ENCODE measurements at places on chromosomes 2 and 18.
A peak's percentile ranks its signal among the peaks of the same experiment; 100 is the strongest.

DNA sequence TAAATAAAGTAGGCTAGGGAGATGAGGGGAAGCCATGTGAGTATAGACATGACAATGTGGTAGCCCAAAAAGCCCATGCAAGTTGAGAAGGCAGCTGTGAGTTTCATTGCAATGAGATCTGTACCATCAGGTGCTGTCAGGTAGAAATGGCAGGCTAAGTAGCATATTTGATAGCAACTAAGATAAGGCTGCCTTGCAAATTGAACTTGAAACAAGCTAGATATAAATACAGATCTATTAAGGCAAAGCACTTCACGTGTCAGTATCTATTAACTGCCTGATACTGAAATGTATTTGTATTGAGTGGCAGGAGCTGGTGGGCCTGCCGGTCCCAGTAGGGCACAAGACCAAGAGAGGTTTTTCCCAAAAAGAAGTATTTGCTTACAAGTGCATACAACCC lies 419.9 kb downstream of the TDRD15 start:
- no peak for DNase-seq

GRCh38 chr2:240792629-240793312 lies 27.2 kb downstream of the KIF1A start:
- no peak for DNase-seq

GRCh38 chr2:29236074-29236473 lies 120.9 kb downstream of the CLIP4 start:
- no peak for DNase-seq

GRCh38 chr2:22281033-22281432 lies 1103.9 kb upstream of the KLHL29 start:
- no peak for DNase-seq

DNA sequence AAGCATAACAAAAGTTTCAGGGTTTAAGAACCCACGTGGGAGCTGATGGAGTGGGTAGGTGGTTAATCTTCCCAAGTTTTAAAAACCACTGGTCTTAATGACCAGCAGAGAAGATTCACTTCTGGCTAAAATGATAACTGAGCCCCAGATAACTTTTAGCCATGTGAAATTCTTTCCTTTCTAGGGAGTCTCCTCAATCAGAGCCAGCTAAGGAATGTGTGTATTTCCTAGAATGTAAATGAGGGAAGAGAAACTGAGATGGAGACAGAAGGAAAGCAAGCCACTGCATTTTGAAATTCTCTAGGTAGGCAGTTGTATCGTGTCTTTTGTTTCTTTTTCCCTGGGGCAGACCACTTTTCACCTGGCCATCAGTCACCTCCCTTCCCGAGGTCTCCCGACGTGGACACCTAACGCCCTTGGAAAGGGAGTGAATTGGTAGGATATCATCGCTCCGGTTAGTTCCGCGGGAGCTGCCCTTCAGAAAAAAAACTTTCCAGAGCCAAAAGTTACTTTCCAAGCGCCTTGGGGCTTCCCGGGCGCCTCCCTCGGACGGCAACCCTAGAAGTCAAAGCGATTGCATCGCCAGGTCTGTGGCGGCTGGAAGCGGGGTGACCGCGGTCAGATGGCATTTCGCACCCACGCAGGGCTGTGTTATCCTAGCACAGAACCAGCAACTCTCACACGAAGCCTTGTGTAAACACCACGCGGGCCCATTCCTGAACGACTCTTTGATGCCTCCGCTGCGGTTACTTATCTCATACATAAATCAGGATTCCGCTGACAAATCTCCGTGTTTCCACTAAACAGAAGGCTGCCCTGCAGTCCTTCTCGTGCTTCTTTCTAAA lies 1.3 kb downstream of the COLEC12 start:
- peak; percentile 81 for DNase-seq

GRCh38 chr2:60884800-60885199 lies 3.4 kb downstream of the REL start:
- DNase-seq = no peak

- no peak for DNase-seq
Measured at GRCh38 chr2:118853129-118853640, 5.7 kb upstream of the EN1 start.

DNA sequence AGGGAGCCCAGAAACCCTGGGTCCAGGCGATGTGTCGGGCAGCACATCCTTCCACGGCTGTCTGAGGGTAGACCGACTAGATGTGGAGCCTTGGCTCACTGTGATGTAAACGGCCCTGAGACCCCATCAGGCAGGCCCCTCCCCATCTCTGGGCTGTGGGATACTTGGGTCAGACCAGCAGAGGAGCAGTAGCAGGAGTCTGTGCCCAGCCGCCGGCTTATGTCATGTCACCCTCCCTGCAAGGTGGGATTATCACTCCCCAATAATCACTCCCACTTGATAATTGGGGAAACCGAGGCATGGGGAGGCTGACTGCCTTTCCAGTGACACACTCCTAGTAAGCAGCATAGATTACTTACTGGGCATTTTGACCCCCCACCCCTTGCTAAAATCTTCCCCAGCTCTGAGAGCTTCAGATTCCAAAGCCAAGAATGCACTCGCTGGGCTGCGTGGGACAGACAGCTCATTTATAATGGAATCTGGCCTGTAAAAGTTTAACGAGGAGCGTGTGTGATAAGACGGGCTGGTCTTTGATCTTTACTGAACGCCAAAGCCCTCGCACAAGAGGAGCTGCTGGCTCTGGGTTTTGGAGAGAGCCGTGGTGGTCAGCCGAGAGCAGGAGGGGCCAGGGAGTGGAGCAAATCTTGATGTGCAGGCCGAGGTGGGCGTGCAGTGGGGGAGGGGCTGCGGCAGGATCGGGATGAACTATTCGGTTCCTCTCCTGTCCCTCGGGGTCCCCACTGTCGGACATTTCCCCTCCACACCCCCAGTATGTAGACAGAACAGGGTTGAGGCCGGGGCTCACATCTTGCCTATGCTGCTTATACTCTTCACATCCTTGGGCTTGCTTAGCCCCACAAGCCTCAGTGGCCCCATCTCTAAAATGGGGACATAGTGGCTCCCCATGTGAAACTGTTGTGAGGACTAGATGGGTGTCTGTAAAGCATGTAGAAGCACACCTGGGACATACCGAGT lies 200.0 kb downstream of the GLI2 start:
- no peak for DNase-seq

GRCh38 chr2:71596011-71596410 lies 142.7 kb downstream of the DYSF start:
- DNase-seq = no peak

GRCh38 chr18:50422286-50422898 lies 47.5 kb downstream of the SKA1 start:
- no peak for DNase-seq

- no peak for DNase-seq
Measured at GRCh38 chr2:176997074-176997791, 215.4 kb upstream of the HNRNPA3 start.

DNA sequence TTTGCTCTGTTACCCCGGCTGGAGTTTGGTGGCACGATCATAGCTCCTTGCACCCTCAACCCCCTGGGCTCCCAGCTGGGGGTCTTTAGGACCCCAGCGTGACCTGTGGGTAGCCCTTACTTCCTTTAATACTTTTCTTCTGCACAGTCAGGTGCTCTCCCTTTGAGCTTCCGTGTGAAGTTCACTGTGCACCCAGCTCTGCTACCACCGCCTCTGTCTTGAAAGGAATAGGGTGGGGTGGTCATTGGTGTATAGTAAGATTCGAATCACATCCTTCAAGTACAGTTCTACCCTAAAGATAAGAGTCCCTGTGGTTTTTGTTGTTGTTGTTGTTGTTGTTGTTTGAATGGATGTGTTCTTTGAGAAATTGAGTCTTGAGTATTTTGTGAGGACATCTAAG lies 267.4 kb downstream of the NEDD4L start:
- DNase-seq = no peak

- no peak for DNase-seq
Measured at GRCh38 chr2:70974592-70974991, 3.8 kb upstream of the ANKRD53 start.

GRCh38 chr2:73610111-73610510 lies 32.1 kb downstream of the NAT8 start:
- DNase-seq = no peak

- no peak for DNase-seq
Measured at GRCh38 chr18:24660956-24661355, 200.5 kb downstream of the HRH4 start.

DNA sequence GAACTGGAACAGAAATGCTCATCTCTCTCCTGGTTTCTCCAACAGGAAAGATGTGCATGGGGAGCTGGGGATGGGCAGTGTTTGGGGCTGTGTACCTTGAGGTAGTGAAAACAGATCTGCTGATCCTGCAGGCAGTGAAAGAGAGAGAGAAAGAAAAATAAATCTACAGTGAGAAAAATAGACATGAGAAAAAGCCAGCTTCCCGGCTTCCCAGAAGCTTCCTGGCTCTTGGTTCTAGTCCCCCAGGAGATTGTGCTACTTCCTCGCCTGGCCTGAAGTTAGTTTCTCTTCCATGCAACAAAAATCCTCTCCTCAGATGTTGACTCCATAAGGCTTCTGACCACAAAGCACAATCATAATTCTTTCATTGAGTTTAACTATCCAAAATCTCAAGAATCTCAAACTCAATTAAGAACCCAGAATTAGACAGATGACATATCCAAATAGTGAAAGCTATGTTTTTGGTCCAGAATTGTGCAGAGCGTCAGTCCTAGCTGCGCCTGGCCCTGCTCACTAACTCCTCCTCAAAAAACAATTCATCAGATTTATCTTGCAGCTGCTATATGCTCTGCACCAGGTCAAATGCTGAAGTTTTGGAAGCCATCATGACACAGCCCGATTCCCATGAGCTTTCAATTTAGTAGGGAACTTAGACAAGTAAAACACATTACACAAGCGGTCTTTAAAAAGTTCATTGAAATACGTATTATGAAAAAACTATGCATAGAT lies 20.1 kb upstream of the NAB1 start:
- no peak for DNase-seq

DNA sequence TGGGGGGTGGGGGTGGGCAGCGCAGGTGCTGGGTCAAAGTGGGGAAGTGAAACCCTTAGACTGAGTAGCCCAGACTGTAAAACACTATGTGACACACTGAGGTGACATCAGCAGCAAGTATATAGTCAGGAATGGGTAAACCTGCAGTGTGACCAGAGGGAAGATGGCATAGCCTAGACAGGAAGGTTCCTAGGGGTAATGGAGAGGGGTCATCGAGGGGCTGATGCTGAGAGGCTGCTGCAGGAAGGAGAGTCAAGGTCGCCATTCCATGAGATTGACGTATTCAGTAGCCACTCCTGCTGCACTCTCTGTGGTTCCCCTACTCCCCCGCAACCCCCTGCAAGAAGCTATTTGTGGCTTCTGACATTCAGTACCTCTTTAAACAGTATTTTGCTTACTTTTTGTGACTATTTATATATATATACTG lies 111.7 kb downstream of the CHST9 start:
- no peak for DNase-seq

DNA sequence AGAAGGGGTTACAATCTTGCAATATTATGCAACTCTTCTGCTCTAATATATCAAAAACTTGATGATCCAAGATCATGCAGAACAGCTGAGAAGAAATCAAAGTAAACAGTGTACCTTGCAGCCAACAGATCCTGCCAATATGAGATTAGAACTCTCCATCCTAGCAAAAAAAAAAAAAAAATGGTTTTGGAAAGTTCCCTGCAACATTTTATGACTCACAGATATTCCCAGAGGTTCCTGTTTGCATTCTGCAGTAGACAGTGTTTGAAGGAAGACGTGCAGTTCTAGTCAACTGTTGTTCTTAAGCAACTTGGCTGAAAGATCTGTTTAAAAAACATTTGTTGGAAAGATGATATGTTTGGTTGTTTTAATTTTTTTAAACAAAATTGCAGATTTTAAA lies 103.6 kb upstream of the WDR75 start:
- DNase-seq = peak; percentile 85

GRCh38 chr2:225052703-225053102 lies 10.4 kb upstream of the DOCK10 start:
- no peak for DNase-seq

- DNase-seq = no peak
Measured at GRCh38 chr2:53473775-53474311, 293.8 kb upstream of the CHAC2 start.

DNA sequence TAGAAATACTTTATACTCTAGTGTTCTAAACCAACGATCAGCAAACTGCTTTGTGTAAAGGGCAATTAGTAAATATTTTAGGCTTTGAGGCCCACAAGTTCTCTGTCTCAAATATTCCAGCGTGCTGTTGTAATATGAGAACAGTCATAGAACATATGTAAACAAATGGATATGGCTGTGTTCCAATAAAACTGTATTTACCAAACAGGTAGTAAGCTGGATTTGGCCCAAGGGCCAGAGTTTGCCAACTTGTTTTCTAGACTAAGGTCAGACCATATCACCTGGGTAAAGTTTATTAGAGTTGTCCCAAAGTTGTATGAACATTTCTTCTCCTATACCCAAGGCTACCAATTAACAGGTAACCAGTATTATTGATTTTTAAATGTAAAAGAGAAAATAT lies 303.2 kb upstream of the MC4R start:
- no peak for DNase-seq

DNA sequence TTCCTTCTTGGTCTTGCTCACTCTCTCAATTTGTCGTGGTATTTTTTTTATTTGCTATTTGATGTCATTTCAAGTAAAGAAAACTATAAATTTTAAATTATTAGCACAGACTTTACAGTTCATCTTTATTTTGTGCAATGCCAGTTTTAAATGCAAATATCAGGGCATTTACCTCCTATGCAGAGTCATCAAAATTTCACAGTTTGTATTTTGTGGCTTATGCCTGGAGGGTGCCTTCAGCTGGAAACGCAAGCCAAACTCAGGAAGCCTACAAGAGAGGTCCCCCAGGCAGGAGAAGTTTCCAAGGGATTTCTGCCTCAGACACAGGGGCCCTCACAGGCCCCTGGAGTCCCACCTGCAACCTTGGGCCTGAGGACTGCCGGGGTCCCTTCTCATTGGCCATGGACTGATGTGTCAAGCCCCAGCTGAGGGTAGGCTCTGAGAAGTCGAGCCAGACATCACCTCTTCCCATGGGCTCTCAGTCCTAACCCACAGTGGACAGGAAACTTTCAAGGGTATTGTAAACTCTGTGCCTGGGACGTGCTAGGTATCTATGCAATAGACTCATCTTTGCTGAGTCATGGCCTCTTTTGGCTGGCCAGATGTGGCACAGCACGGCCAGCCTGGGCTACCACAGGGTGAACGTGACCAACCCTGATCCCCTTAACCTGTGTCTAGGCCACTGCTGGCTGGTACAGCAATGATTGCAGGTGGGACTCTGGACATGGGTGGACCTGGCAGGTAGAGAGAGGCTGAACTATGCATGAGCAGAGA lies 236.5 kb downstream of the CELF4 start:
- no peak for DNase-seq

DNA sequence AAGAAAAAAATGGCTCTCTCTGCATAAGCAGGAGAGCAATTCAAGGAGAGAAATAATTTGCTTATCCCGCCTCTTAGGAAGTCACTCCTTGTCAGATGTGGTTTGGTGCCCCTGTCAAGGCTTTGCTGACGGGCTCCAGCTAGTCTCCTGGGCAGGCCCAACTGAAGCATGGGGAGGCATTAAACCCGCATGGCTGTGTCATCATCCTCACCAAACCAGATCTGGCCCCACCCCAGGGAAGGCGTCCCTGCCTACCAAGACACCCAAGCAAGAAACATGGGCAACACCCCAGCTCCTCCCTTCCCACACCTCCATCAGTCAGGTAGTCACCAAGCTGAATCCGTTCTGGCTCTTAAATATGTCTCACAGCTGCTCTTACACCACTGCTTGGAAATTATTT lies 108.0 kb downstream of the SGPP2 start:
- DNase-seq = no peak

- DNase-seq = no peak
Measured at GRCh38 chr2:60708630-60709320, 47.3 kb upstream of the PAPOLG start.

Measured in AG09319 (cell line).